ENCODE measurements at places on chromosomes 7 and 10.

DNA sequence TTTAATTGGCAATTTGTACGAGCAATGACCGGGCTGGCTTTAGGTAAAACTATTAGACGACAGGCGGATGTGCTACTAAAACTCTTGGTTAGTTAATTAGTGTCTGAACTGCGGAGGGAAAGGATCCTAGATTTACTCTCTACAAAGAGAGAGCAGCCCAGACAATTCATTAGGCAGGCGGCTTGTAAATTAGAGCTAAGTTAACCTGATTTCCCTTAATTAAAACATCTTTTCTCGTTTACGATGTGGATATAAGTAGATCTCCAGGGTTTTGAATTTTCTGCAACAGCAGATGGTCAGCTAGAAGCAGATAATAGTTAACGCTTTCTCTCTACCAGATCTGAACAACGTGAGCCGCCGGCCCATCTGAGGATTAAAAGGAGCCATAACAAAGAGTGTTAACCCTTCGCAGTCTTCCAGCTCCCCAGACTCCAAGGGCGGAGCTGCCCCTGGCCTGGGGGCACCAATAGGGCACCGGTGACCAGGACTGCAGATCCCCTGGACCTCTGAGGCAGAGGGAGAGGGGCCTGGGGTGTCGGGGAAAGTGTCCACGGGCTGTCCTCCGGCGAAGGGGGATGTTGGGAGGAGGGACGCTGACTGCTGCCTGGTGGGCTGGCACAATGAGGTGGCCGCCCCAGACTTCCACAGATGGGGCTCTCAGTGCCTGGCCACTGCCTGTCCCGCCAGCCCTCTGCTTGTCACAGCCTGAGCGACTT is 6.3 kb upstream of the UNCX start:
- no peak for DNase-seq

DNA sequence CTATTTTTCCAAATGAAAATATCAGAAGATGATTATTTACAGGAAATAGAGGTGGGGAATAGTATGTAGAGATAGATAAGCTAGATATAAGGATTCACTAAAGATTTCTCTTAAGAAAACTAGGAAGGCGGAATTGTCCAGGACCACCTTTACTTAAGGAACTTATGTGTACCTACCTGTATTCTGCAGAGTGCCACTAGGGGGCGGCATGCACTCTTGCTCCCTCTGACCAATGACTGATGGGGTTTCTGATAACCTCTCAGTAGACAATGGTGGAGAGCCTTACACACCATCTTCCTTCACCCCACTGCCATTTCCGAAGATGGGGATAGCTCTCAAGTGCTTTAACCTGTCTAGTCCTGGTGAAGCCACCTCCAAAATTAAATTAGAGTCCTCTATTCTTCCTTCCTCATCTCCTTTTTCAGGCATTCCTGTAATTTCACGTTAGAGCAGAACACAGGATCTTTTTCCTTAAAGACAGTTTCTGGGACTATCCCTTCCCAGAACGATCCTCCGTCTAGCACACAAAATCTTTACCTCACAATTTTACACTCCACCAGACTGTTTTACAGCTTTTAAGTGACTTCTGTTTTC is 453.1 kb downstream of the SORCS1 start:
- DNase-seq: no peak

DNA sequence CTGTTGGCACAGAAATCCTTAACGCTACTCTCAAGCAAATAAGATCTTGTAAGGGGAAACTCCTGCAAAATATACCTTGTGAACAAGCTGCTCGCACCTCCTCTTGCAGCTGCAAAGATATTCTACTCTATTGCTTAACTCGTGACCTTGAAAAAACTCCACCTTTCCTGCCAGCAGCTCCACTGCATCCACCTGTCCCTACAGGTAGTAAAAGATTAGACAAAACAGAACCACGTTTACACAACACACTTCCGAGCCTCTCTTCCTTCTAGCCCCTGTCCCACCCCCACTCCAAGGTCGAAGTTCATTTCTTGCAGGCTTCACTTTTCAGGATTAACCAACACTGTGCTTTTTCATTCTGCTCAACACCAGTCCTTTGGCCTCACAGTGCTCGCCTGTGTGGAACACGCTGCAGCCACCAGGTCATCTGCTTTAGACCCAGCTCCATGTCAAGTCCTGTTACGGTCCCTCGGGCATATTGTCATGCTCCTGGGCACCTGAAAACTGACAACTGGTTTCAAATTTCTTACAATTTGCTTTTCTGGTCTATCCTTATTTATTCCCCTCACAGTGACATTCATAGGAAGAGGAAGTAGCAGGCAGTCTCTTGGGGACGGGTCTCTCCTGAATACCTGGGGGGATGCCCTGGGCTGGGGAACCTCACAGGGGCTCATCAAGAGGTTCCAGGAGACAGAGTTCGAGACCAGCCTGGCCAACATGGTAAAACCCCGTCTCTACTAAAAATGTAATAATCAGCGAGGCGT is 165.8 kb upstream of the KLF14 start:
- no peak for DNase-seq

DNA sequence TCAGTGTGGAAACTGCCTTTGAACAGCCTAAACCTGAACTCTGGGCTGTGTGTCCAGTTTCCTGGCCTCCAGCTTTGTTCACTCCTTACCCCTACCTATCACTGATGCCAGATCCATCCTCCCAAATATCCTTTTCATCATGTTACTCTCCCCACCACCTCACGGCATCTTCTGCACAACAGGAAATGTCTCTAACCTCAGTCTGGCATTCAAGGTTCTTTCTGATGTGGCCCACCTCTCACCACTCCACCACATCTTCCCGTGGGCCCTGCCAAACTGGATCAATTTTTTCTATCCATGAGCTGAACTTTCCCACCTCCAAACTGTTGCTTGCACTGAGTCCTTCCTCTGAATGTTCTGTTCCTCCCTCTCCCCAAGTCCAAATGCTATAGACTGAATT is 35.8 kb upstream of the MAP3K8 start:
- DNase-seq: no peak

GRCh38 chr7:40057292-40057691 is 77.1 kb downstream of the MPLKIP start:
- DNase-seq: no peak

DNA sequence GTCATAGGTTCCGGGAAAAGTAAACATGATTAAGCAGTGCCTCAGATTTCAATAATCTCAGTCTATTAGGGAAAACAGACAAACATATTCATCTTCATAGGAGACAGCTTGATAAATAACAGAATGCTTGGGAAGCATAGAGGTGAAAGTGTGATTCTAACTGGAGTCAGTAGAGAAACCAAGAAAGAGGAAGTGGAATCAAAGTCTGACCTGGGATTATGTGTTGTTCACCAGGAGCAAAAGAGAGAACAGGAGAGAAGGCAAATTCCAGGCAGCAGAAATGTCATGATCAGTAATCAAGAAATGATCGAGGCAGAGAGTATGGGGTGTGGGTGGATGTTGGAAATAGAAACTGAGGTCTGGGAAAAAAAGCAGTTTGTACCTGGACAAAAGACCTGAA is 43.7 kb downstream of the DGKB start:
- no peak for DNase-seq

GRCh38 chr7:80785276-80785675 is 133.6 kb downstream of the SEMA3C start:
- no peak for DNase-seq

GRCh38 chr7:12815871-12816270 is 128.4 kb downstream of the ARL4A start:
- DNase-seq: no peak

DNA sequence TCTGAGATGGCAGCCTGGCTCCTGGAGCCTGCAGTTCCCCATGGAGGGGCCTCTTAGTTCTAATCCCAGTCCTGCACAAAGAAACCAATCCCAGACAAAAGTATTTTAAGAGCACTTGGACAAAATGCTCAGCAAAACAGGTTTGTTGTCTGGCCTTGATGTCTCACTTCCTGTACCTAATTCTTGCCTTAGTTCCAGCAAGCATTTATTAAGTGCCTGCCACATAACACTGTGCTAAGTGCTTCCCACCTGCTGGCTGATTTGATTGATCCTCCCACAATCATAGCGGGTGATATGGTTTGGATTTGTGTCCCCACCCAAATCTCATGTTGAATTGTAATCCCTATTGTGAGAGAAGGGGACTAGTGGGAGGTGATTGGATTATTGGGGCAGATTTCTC is 65.7 kb upstream of the HABP2 start:
- no peak for DNase-seq

DNA sequence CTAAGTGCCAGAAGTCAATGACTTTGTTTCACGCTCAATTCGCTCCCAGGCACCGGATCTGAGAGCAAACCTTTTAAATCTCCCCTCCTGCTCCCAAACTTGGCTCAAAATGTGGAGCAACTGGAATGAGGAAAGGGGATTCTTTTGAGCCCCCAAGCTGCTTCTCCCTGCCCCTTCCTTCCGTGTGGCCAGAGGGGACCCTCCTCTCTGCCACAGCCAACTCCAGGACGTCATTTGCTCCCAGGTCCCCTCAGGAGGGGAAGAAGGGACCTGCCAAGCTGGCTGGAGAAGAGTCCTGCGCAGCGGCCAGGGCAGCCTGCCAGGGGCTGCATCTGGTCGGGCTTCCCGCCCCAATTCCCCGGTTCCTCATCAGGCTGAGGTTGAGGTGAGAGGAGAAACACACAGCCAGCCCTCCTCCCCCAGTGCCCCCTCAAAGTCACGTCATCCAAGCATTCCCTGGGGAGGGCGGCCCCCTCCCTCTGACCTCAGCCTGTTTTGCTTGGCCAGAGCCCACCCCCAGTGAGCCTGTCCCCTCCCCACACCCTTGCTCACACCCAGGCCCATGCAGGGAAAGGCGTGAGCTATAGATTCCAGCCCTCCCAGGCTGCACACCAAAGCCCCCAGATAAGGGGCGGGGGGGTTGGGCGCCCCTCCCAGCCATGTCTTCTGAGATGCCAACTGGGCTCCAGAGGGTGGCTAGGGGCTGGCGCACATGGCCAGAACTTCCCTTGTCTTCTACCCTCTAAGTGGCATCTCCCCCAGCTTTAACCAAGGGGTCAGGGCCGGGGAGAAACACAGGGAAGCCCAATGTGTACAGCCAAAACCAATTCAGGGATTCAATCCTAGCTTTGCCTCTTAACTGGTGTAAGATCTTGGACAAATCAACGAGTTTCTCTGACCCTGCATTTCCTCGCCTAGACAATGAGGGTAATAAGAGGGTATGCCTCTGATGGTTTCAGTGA is 35.0 kb downstream of the SH3PXD2A start:
- no peak for DNase-seq

- DNase-seq: no peak
Observed at GRCh38 chr7:27102581-27103442, at the start of gene HOXA2. TSS of gene HOXA2 (minus strand) at chr7:27102683. CDS start at chr7:27102500, 183 bp downstream.

- no peak for DNase-seq
Observed at GRCh38 chr7:157395206-157395605, 58.4 kb downstream of the DNAJB6 start.

- DNase-seq: no peak
Observed at GRCh38 chr10:71835671-71836595, 15.1 kb downstream of the PSAP start.

DNA sequence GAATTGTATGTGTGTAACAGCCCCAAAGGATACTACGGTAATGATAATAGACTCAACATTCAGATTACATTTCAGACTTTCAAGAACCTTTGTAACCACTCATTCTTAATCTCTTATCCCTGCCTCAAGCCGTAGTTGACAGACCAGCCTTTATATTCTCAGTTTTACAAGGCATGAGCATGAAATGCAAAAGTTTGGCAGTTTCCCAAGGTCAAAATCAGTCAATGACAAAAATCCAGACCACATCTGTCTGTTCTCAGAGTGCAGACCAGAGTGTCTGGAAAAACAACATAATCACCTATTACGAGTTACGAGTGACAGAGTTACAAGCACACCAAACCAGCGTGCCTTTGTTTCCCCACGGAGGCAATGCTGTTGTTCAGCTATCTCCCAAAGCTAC is 178.6 kb upstream of the LRGUK start:
- DNase-seq: no peak

GRCh38 chr10:132521466-132522102 is 16.0 kb upstream of the INPP5A start:
- no peak for DNase-seq

- DNase-seq: no peak
Observed at GRCh38 chr7:128740996-128741395, 1.8 kb downstream of the CALU start.

DNA sequence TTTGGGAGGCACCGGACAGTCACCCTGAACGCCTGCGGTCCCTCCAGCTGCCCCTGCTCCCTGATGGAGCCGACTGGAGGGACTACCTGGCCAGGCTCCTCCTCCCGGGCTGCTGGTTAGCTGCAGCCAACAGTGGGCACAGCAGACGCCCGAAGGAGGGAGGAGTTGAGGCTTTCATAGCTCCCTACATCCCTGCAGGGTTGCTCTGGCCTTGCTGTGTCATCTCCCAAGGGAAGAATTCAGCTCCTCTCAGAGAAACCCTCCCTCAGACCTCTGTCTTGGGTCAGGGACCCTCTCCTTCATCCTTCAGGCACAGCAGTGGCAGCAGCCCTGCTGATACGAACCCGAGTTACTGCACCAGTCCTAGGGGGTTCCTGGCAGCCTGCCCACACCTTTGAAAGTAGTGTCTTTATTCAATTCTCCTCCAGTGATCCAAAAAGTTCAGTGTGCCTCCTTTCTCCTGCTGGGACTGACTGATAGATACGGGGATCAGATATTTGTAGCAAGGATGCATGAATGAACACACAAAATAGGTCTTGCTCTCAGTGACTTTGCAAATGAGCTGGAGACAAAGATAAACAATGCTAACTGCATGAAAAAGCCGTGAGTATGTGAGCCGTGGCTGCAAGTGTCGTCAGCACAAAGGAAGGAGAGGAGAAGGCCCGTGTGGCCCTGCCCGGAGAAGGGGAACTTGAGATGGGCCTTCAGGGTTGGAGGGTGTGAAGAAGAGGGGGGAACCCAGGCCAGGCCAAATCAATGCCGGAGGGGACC is 136.6 kb downstream of the PRKAG2 start:
- DNase-seq: no peak

DNA sequence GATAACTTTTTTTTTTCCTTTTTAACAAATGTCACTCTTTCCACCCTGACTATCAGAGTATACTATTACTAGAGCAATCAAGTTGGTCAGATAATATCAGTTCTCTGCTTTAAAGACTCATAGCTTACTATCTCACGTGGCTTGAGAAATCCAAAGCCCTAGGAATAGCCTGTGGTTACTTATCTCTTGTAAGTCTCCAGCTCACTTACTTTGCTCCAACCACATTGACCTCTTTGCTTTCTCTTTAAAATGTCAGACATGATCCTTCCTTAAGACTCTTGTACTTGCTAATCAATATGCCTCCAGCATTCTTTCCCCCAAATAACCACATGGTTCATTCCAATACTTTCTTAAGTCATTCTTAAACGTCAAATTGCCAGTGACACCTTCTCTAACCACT is 1292.2 kb downstream of the REEP3 start:
- no peak for DNase-seq

- DNase-seq: no peak
Observed at GRCh38 chr10:129396021-129396722, 70.9 kb upstream of the MGMT start.

GRCh38 chr10:33129141-33129995 is 171.3 kb upstream of the ITGB1 start:
- DNase-seq: no peak

Measured in activated effector memory CD4-positive, alpha-beta T cell treated with Interleukin-2 at 50 U/mL for 16 hours (primary cell).